ENCODE measurements at places on chromosomes 11 and 22.

GRCh38 chr22:27509132-27509920, 292.2 kb downstream of the MN1 start:
- no peak for DNase-seq

GRCh38 chr22:46534177-46534776, 3.1 kb downstream of the CELSR1 start:
- no peak for DNase-seq

GRCh38 chr11:73055655-73056354, 86.3 kb downstream of the FCHSD2 start:
- no peak for DNase-seq

- no peak for DNase-seq
These were observed 116.5 kb upstream of the NAV2 start for GRCh38 chr11:19595840-19596751.

GRCh38 chr22:25774575-25775026, 32.6 kb downstream of the MYO18B start:
- no peak for DNase-seq

- no peak for DNase-seq
These were observed 23.5 kb upstream of the ARHGAP8 start for GRCh38 chr22:44728761-44729324.

DNA sequence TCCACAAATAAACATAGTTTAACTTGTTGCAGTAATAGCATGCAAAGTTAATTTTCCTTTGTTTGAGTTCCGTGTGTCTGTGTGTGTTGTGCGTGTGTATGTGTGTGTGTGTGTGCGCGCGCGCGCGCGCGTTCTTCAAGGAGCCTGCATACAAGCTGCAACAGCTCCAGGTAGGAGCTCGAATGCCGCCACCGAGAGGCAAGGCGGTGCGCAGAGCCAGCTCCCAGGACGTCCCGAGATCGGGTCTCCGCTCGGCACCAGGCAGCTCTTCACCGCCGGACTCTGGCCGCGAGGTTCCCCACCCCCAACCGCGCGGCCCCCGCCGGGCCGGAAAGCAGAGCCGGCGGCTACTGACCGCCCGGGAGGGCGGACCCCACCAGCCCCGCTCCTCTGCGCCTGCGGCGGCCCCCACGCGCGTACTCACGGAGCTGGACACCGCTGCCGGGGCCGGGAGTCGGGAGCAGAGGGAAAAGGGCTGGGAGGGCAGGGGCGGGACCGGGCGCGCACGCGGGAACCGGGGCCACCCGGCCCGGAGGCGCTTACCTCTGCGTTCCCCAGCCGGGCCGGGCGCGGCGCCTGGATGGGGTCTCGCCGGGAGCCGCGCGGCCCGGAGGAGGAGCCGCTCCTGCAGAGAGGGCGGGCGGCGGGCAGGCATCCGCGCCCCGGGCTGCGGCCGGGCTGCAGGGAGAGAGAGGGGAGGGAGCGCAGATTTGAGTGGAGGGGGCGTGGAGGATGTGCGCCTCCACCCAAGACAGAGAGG, 40.4 kb upstream of the AKIP1 start:
- no peak for DNase-seq

- DNase-seq: no peak
These were observed 208.4 kb downstream of the BRD1 start for GRCh38 chr22:49619301-49619700.

- DNase-seq: no peak
These were observed 7.4 kb downstream of the ETS1 start for GRCh38 chr11:128579798-128580504.

DNA sequence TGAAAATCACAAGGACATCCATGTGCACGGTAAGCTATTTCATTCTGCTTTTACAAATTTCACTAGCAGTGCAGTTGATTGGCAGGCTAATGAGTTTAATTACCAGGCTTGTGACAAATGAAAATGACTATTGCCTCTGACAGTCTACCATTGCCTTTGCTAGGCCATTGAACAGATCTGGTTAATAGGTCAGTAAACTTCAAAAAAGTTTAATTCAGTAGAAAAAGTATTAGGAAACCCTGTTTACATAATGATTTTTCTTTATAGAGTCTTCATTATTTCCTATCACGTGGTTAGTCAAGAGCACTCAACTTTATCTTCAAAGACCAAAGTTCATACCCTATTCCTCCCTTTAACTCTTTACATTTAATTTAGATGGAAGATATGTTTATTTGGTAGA, 77.0 kb downstream of the PRMT3 start:
- no peak for DNase-seq

- DNase-seq: no peak
These were observed 165.6 kb downstream of the ETS1 start for GRCh38 chr11:128421577-128422330.

- DNase-seq: no peak
These were observed 83.9 kb upstream of the MS4A8 start for GRCh38 chr11:60615497-60615896.

GRCh38 chr22:32561163-32561562, 86.6 kb downstream of the FBXO7 start:
- DNase-seq: no peak

GRCh38 chr11:86209806-86210657, 34.5 kb upstream of the EED start:
- DNase-seq: no peak

DNA sequence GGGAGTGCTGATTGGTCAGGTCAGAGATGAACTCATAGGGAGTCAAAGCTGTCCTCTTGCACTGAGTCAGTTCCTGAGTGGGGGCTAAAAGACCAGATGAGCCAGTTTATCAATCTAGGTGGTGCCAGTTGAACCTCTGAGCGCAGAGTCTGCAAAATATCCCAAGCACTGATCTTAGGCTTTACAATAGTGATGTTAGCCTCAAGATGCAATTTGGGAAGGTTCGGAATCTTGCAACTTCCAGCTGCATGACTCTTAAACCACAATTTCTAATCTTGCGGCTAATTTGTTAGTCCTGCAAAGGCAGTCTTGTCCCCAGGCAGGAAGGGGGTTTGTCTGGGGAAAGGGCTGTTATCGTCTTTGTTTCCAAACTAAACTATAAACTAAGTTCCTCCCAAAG, 92.3 kb upstream of the PARVA start:
- DNase-seq: no peak

GRCh38 chr11:99349151-99349673, 328.5 kb downstream of the CNTN5 start:
- DNase-seq: no peak

- DNase-seq: no peak
These were observed 6.5 kb downstream of the VSTM5 start for GRCh38 chr11:93843906-93844305.

GRCh38 chr11:73493956-73494598, 103.8 kb downstream of the FAM168A start:
- no peak for DNase-seq

DNA sequence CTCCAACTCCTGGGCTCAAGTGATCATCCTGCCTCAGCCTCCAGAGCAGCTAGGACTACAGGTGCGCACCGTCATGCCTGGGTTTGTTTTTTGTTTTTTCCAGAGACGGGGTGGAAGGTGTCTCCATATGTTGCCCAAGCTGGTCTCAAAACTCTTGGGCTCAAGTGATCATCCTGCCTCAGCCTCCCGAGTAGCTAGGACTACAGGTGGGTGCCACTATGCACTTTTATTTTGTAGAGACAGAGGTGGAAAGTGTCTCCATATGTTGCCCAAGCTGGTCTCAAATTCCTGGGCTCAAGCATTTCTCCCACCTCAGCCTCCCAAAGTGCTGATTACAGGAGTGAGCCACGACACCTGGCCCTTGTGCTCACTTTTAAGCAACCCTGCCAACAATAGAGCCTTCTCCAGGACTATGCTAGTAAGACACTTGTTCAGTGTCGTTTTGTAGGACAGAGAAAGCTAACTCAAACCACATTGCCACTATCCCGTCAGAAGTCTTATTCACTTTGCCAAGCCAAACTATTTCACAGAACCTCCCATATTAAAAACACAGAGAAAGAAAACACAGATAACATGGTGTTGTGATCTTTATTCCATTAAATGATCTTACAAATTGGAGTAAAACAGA, 9.4 kb upstream of the PLAAT3 start:
- DNase-seq: no peak

DNA sequence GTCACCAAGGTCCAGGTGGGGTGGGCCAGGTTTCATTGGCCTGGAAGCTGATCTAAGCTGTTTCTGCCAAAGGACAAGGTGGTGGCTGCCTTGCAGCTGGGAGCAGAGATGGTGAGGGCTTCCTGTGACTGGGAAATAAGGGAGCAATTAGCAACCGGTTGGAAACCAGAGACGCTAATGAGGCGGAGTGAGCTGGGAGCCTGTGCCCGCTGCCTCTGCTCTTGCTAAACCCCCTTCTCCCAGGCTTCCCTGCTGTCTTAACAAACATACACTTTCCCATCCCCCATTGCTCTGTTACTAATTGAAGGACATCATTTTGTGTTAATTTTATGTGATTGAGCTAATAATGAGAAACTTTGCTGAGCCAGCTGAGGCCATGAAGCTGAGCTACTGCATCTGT, 121.8 kb downstream of the INSC start:
- no peak for DNase-seq

- no peak for DNase-seq
These were observed 66.9 kb downstream of the RBFOX2 start for GRCh38 chr22:35961480-35962295.

DNA sequence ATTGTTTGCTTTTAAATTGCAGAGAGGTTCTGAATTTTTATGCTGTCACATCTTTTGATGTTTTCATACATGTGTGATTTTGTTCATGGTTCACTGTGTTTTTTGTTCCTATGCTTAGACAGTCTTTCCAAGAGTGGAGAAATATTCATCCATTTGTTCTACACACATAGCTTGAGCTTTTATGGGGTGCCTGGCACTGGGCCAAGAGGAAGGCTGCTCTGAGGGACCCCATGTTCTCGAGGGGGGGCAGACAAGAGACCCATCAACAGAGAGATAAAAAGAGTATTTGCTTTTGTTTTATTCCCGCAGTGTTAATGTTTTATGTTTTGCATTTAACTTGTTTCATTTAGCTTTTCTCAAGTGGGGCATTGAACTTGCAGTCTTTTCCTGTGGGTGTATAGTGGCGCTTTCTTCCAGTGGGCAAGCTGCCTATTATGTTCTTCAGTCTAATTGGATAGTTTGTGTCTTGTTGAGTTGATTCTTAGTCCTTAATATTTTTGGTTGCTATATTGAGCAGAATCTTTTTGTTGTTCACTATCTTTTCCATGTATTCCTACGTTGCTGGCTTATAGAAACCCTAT, 57.7 kb downstream of the CABIN1 start:
- DNase-seq: no peak

GRCh38 chr11:116931206-116931953, 94.0 kb upstream of the APOA1 start:
- DNase-seq: peak; percentile 66

DNA sequence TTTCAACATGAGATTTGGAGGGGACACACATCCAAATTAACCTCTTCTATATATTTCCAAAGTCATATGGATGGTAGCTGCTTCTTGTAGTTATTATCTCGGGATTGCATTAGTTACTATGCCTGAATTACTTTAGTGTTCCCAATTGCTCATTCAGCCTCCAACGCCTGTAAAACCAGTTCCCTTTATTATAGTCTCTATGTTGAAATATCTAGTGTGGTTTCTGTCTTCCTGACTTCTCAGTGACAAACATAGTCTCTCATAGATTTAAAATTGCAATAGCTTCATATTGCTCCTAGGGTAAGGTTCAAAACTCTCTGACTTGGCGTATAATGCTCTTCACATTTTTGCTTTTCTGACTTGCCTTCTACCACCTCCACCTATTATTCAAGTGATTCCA, 366.4 kb downstream of the CASP12 start:
- no peak for DNase-seq

DNA sequence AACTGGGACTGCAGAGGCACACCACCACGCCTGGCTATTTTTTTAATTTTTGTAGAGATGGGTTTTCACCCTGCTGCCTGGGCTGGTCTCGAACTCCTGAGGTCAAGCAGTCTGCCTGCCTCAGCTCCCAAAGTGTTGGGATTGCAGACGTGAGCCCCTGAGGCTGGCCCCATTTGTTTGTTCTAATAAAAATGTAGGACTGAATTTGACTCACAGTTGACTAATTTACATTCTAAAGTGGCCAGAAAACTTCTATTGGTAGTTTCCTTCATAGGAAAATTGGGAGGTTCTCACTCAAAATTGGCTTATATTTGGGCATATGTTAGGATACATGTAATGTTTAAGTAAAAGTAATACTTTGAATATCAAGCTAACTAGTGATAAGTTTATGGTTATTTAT, 35.0 kb downstream of the PPFIA1 start:
- DNase-seq: no peak

DNA sequence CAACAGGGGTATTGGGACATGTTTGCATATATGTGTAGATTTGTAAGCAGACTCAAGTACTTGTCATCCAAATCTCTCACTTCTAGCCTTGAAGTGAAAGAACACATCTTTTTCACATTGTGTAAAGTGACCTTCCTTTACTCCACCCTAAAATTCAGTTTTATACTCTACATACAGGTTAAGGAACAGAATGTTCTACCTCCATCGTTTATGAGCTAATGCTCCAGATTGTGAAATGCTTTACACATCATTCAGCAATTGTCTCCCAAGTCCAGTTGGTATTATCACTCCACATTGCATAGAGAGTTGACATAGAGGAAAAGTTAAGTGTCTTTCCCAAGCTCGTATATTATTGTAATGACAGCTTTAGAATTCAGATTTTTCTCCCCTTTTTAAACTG, 46.1 kb upstream of the BLID start:
- no peak for DNase-seq

DNA sequence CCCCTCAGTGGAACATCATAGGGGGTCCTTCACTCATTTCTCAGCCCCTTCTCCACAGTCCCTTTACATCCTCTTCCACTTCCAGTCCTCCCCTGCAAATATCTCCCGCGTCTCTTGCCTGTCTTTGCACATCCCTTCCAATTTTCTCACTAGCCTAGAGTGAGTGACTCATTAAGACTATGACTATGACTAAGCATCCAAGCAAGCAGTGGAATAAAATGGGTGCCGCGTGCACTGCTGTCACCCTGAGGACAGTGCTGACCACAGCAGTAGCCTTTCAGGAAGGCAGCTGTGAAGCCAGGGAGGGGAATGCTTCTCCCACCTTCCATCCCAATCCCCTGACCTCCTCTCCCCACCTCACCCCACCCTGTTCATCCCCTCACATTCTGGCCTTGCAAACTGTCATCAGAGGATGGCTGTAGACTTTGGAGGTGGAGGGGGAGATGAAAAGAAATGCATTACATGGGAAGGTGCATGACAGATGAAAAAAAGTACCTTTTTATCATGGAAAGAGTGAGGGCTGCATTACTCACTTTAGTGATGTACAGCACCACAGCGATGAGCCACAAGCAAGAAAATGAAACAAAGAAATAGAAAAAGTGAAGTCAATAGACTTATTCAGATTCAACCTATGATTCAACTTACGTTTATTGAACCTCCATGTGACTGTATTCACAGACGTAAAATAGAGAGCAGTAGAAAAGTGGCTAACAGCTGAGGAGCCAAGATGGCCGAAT, 948.2 kb downstream of the NTM start:
- no peak for DNase-seq
